ENCODE measurements at places on chromosomes 1 and 21.

- DNase-seq, result no peak
Observed at GRCh38 chr1:59671066-59671952, 143.4 kb upstream of the HOOK1 start.

DNA sequence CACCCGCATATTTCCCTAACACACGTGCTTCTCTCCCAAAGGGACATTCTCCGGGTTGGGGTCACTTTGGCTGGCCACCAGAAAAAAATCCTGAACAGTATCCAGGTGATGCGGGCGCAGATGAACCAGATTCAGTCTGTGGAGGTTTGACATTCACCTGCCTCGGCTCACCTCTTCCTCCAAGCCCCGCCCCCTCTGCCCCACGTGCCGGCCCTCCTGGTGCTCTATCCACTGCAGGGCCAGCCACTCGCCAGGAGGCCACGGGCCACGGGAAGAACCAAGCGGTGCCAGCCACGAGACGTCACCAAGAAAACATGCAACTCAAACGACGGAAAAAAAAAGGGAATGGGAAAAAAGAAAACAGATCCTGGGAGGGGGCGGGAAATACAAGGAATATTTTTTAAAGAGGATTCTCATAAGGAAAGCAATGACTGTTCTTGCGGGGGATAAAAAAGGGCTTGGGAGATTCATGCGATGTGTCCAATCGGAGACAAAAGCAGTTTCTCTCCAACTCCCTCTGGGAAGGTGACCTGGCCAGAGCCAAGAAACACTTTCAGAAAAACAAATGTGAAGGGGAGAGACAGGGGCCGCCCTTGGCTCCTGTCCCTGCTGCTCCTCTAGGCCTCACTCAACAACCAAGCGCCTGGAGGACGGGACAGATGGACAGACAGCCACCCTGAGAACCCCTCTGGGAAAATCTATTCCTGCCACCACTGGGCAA lies 59.1 kb downstream of the LACTBL1 start:
- no peak for DNase-seq

- no peak for DNase-seq
Observed at GRCh38 chr1:60762176-60762575, 320.2 kb upstream of the NFIA start.

DNA sequence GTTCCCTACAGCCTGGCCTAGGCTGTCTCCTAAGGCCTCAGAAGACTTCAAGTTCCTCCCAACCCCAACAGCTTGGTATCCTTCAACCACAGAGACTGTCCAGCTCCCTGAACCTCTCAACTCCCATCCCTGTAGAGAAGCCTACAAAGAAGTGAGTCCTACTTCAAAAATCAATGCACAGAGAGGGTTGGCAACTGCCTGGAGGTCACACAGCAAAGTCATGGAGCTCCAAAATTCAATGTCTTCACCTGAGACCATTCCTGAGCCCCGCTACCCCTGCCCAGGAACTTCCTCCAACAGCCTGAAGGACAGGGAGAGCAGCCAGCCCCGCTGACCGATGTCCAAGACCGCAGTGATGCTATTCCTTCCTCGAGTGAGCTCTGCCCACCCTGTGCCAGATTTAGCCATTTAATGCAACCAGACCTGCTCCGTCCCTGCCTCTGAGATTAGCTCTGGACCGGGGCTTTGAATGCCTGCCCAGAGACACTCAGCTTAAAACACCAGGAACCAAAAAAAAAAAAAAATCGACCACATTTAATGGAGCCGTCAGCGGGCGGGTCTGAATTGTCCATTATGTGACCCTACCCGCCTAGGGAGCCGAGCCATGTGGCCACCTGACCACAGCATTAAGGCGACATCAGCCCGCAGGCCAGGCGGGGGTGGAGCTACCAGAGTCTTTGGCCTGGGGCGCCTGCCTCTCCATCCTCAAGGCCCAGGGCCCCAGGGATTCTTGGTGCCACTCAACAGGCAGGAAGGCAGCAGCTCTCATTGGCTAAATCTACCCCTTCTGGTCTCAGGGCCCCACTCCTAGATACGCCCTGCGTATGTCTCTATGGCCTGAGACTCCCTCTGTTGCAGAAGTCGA lies 148.6 kb downstream of the SYF2 start:
- DNase-seq, result no peak

DNA sequence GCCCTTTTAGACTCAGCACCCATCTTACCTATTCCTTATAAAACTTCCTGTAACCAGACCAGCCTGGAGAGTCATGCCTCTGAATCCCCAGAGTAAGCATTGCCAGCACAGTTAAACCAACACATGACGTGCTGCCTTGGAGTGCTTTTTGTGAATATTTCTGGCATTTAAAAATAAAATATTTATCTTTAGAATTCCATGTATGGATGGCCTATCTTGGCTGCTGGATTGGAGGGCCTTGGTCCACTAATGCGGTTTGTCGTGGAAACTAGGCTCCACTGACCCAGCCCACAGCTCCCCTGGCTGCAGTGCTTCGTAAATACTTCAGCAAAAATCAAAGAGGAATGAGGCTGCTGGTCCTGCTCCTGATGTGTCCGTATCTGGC lies 17.5 kb downstream of the MTARC1 start:
- DNase-seq, result no peak

DNA sequence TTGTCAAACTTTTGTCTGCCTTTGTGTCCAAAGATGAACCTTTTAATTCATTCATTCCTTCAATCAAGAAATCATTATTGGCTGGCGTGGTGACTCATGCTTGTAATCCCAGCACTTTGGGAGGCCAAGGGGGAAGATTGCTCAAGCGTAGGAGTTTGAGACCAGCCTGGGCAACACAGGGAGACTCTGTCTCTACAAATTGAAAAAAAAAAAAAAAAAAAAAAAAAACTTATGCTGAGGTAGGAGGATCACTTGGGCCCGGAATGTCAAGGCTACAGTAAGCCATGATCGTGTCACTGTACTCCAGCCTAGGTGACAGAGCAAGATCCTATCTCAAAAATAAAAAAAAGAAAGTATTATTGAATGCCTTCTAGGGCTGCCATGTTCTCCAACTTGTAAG lies 51.3 kb upstream of the CXADR start:
- no peak for DNase-seq

DNA sequence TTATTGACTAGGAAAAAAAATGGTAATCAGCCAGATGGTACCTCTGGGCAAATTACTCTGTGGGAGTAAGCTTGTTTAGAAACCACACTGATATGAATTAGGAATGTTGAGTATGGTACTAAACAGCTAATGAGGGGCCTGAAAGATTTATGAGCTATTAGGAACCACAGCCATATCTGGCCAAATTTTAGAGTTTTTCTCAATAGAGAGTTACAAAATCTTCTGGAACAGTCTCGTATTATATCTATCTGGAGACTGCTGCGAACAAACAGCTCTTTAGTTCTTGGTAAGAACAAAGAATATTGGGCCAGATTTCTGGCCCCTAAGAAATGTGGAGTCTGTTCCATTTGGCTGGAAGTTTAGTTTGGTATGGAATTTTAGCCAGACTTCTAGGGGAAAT lies 4.9 kb upstream of the PODN start:
- no peak for DNase-seq

GRCh38 chr21:37551993-37552355 lies 185.4 kb downstream of the DYRK1A start:
- no peak for DNase-seq

GRCh38 chr1:248804771-248805681 lies 20.7 kb downstream of the SH3BP5L start:
- no peak for DNase-seq

DNA sequence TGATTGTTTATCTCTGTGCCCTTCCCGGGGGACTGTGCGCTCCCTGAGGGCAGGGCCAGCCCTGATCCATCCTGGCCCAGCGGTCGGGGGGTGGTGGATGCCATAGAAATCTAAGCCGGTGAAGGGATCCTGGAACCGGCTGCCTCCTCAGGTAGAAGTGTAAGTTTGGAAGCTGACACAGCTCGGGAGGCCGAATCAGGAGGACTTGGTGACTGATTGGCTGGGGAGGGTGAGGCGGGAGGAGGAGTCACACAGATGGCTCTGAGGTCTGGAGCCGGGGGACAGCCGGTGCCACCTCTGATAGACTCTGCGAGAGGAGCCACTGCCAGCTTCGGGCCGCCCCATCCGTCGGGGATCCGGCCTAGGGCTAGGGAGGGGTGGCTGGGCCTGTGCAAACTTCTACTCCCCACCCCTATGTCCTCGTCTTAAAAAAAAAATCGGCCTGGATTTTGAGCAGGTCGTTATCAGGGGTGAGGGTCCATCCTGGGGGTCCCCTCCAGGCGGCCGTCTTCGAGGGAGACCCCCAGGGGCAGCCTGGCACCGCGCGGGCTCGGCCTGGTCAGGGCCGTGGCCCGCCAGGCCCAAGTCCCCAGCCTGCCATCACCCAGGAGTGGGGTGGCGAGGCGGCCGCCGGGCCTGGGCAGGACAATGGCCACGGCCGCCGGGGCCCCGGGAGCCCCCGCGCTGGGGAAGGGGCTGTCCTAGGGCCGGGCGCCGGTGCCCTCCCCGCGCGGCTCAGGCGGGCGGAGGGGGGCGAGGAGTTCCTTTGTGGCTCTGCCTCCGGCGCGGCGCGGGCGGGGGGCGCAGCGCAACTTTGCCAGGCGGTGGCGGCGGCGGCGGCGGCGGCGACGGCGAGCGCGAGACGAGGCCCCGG lies 708 bp upstream of the ZNF362 start:
- DNase-seq, result no peak

GRCh38 chr1:37865348-37866120 lies 6.1 kb upstream of the MTF1 start:
- DNase-seq, result no peak

DNA sequence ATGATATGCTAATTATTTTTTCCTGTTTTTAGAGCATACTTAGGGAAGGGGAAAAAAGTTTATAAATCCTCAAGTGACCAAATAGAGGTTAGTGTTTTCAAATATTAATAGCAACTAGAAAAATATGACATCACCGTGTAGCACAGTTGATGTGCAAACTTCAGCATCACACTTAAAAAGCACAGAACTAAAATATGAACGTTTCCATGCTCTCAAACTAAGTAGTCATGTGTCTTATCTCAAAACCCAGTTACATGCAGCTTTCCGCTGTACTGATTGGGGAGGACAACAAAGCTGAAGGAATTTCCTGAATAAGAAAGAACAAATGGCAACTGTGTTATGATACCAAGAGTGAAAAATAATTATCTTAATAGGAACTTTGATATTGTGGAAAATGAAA lies 903.7 kb downstream of the ADGRL2 start:
- no peak for DNase-seq

DNA sequence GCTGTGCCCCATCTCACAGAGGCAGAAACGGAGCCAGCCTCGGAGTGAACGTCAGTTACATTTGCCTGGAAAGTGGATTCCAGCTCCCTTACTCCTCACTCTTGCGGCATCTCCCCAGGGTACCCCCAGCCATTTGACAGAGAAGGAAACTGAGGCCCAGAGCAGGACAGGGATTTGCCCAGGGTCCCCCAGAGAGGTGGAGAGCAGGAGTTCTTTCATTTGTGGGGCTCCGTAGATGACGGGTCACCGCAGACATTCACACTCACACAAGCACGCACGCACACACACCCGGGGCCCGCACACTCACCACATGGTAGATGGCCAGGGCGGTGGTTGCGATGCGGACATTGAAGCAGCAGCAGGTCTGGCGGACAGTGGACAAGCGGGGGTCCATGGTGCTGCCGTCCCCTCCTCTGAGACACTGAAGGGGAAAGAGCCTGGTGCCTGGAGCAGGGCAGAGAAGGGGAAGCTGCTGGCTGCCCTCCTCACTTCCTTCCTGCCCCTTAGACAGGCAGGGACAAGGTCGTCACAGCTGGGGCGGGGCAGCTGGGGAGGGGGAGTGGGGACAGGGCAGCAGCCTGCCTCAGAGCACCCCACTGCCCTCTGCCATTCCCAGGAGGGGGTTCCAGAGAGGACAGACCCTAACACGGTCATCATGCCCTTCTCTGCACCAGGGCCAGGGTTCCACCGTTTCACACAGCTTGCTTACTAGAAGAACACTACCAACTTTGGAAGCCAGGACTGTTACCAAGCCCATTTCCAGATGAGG lies at the start of gene LAPTM5:
Gene LAPTM5 (minus strand): TSS at position 423 of the 769 bp plus-strand sequence. CDS start 29 bp downstream, at position 394.
- DNase-seq, result no peak

DNA sequence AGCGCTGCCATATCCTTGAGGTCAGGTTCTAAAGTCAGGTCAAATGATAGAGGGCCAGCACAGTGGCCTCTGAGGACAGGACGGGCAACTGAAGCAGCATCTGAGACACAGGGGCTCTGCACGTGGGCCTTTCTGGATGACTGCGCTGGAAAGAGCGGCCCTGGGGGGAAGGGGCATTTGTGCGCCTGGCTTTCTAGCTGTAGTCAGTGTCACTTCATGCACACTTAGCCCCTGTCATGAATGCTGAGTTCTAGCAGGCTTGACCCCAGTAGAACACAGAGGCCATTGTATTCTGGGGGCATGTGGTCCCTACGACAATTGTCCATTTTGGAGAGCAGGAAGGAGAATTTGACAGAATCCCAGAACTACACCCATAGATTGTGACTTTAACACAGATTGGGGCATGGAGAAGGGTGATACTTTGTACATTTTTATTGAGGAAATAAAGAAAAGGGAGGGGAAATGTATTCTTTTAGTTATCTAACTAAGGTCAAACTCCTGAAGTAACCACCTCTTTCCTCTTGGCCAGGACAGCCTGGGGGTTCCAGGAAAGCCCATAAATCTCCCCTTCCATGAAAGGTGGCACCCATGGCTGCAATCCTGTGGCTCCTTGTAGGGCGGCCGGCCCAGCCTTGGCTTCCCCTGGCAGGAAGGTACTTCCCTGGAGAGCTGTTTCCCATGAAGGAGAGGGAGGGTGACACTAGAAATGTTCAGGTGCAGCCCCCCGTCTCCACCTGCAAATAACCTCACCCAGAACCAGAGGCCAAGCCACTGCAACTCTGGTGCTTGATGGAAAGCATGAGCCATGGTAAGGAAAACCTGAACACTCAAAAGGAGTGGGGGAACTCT lies 34.4 kb downstream of the NTPCR start:
- no peak for DNase-seq

DNA sequence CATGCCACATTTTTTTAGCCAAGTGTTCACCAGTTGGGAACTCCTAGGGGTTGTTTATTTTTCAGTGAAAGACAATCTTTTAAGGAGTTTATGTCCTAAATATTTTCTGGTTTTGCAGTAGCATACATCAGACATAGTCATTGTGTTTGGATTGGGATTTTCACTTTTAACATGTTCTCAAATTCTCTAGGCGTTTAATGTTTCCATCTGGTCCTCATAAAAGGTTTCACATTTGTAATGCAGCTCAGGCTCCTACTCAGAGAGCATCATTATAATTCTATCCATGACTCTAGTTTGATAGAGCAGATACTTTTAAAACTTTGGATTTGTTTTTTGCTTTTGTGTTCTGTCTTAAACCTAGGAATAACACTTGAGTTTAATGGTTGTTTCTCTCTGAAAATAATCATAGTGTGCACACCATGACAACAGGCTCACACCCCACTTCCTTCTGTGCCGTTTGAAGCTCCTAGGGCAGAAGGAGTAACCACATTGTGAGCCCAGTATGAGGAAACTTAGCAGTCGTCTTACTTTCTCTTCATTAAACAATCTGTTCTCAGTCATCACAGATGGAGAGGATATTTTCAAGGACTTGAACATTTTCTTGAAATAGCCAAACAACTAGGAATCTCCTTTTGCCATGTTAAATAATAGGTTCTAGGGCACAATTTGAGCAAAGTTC lies 219.6 kb downstream of the PDE4B start:
- no peak for DNase-seq

Data from cortex of kidney (tissue), 1 donor.